Naive thymus-derived CD8-positive, alpha-beta T cell (primary cell): ENCODE measurements at places on chromosomes 13 and 19. TPM values are rescaled to one million over a fixed set of nuclear protein-coding genes. Genes with fewer than 3 reads are reported as not detected.

The OR7D4 gene
- total RNA-seq, result not detected

The ZNF793 gene
- total RNA-seq, result 15.4 TPM

GRCh38 chr13:28041031-28041461 lies 52.6 kb upstream of the URAD start:
- no peak for DNase-seq

DNA sequence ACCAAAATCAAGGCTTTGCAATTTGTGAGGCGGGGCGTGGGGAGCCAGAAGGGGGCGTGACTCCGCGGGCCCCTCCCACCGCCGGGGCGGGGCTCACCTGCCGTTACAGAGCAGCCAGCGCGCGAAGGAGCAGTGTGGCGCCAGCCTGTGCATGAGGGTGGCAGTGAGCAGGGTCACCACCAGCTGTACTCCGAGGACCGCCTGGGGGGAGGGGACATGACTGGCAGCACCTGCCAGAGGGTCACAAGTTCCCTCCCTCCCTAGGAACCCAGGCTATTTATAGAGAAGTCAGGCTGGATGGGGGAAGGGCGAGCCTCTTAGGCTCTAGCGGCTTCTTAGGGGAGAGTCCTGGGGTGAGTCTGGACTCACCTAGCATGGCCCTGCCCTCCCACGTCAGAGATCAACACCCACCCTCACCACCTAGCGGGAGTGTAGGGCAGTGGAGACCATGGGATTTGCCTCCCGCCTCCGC lies 3.6 kb downstream of the TMEM161A start:
- DNase-seq, result peak; percentile 34

GRCh38 chr13:114140131-114140905 lies 7.9 kb upstream of the RASA3 start:
- DNase-seq, result peak; percentile 76

- DNase-seq, result no peak
Observed at GRCh38 chr19:53308339-53308811, 25.2 kb upstream of the ZNF845 start.

DNA sequence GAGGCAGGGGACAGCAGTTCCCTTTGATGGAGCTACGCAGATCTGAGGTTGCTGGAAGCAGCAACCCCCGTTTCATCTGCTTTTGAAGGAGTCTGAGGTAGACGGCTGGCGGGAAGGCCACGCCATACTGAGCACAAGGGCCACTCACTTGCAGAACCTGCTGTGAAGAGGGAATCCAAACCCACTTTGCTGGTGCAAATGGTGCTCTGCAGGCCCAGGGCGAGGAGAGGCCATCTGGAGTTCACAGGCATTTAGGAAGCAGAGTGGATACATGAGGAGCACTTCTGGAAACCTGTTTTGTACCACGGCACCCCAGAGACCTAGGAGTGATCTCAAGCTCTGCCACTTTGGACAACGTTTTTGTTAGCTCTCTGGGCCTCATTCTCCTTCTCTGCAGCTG lies 227.8 kb downstream of the UQCRFS1 start:
- DNase-seq, result no peak

GRCh38 chr13:91313581-91313980 lies 33.9 kb upstream of the MIR17HG start:
- DNase-seq, result no peak

- no peak for DNase-seq
Observed at GRCh38 chr13:24099490-24099889, 61.0 kb upstream of the SPATA13 start.
